Thoracic aorta (tissue), 2 donors: ENCODE measurements at places on chromosomes 12 and 14. TPM values are rescaled to one million over a fixed set of nuclear protein-coding genes. Genes with fewer than 3 reads are reported as not detected.

Gene RERG
- total RNA-seq: 120 TPM

Gene SLC10A1
- not detected for total RNA-seq

Gene PRICKLE1
- 11.5 TPM for total RNA-seq

Gene SYNDIG1L
- 0.21 TPM for total RNA-seq

Gene RHOJ
- 23.4 TPM for total RNA-seq

Gene RDH12
- total RNA-seq: not detected

Gene FSCB
- not detected for total RNA-seq

Gene CNTN1
- total RNA-seq: 42.8 TPM

Gene LRP1-AS
- not detected for total RNA-seq

Gene FGFR1OP2
- 123 TPM for total RNA-seq

Gene LRR1
- 4.1 TPM for total RNA-seq
